ENCODE measurements at places on chromosomes 7 and 10.

DNA sequence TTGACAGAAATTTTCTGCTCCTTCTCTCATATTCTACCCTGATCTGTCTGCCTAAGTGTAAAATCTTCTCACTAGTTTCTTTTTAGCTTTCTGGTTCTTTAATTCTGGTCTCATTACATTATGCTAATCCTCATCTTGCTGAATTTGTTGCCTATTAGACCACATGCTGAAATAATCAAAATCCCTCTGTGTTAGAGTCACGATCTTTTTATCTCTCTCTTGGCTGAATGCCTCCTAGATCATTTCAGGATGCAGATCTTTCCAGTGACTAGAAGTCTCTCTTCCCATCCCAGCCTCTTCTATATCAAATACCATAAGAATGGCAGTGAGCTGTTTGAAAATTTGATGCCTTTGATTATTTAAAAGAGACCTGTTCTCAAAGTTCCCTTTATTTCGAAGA is 661.9 kb downstream of the SORCS1 start:
- no peak for DNase-seq

- no peak for DNase-seq
Measured at GRCh38 chr10:1270906-1271305, 214.7 kb downstream of the WDR37 start.

DNA sequence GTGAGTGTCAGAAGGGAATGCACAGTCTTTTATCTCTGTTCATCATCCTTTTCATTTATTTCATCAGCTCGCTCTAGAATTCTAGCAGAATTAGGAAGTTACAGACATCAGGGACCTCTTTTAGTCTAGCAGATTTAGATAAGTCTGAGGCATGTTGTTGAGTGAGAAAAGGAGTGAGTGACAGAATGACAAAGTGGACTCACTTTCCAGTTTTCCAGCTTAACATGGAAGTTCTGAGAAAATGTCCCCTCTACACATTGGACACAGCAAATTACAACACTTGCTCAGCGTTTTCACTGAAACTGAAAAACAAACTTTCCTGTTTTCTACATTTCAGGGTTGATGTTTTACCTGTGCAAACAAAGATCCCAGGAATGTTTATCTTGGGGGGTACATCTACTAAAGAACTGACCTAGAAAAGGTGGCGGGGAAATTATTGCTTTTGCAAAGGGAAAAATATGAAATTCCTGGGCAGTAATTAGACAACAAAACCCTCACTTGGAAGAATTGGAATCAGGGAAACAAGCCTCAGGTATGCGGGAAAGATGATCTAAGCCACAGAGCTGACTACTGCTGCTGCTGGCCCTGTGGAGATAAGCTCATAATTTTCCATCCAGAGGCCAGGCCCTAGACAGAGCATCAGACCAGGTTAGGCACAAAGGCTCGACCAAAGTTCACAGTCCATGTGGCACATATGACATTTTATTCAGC is 14.6 kb upstream of the CYP3A5 start:
- DNase-seq = no peak

- no peak for DNase-seq
Measured at GRCh38 chr10:102421757-102422512, 1.3 kb downstream of the FBXL15 start.

DNA sequence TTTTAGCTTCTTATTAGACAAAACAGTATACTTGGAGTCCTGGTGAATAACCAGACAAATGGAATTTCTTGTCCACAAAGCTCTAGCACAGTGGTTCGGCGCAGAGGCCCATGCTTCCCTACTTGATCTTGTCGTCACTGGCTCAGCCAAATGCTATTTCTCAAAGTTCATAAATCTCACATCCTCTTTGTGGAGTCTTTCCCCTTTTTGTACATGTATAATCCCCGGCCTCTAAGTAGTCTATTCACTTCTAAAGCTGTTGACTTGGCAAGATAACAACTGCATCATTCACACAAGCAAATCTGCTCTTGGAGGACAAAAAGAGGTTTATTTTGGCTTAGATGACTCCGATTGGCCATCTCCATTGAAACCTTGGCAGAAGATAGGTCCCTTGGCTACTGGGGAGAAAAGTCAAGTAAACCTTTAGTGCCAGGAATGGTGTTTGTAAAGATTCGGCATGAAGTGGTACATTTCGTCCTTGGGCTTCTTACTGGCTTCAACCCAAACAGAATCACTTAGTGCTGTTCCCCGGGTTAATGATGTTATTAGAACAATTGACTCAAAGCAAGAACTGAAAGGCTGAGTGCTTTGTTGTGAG is 5.1 kb upstream of the AKR1E2 start:
- no peak for DNase-seq

All from GDM1 (cell line).